ENCODE measurements at places on chromosomes 5 and 9.
A peak's percentile ranks its signal among the peaks of the same experiment; 100 is the strongest.

DNA sequence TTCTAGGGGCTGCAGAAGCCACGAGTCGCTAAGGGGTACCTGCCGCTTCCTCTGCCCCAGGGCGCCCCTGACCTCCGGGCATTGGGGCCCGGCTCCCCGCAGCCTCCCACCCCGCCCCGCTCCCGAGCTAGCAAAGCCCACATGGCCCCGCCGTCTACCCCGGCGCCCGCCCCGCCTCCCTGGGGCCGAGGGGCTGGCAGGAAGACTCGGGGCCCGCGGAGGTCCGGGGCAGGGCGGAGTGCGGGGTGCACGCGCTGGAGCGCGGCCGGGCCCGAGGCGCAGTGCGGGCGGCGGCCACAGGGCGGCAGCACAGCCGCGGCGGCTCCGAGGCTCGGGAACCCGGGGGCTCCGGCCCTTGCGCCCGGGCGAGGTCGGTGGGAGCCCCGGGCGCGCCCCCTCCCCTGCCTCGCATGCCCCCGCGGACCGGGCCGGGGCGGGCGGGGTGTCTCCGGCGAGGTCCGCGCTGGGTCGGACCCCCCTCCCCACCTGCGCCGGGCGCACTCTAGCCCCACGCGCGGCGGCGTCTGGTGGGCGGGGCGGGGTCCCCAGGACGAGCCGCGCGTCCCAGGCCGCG, 6.7 kb downstream of the NRARP start:
- peak; percentile 55 for DNase-seq

GRCh38 chr5:83029912-83030311, 47.3 kb downstream of the TMEM167A start:
- DNase-seq = peak; percentile 36

- DNase-seq = peak; percentile 60
Measured at GRCh38 chr5:180495292-180495691, 1.1 kb downstream of the CNOT6 start.

DNA sequence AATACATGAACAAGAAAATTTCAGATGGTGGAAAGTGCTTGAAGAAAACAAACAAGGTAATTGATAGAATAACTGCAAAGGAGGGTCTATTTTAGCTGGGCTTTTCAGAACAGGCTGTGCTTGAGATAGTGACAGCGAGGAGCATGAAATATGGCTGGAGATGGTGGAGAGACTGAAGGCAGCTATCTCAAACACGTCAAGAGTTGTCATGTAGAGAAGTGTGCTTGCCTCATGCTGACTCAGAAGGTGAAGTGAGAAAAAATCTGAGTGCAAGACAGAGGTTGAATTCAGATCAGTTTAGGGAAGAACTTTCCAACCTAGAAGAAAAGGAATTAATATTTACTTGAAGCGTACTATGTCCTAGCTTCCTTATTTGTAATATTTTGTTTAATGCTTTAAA, 115.5 kb upstream of the RANBP3L start:
- no peak for DNase-seq

DNA sequence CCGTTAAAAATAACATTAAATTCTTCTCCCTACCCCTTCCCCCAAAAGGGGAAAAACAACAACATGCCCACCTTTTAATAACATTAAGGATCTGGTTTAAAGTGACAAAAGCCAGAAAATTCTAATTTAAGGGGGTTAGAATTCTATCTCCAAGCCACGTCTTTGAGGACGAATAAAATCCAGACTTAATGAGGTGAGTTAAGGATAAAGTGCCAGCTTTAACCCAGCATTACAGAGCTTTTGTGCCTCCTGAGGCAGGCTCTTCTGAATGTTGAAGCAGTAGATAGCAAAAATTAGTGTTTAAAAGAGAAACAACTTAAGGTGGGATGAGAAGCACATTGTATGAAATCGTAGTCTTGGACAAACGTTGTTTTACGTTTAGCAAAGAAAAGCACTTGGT, 329.0 kb upstream of the MPDZ start:
- no peak for DNase-seq

DNA sequence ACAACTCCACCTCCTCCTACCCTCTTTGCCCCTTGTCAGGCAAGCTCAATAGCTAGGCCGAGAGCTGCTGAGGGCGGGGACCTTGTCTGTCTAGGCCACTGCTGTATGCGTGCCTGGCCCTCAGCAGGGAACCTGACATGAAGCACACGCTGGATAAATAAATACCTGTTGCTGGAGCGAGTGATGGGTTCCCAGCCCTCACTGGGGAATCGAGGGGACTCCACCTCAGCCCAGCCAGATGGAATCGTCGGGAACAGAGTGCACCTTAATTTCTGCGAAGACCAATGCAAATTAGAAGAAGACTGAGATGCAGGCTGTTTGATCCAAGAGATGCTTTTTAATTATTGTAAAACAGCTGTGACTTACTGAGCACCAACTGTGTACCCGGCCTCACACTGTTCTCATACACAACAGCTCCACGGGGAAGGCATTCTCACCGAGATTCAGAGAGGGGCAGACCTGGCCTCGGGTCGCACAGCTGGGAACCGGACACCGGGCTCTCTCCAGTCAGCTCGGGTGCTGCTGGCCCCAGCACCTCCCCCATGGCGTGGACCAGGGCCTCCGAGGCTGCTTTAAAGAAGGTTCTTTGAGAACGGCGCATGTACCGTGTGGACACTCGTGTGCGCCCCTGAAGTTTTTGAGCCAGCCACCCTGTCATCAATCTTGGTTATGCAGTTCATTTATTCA, 109.7 kb upstream of the IER5L start:
- no peak for DNase-seq

GRCh38 chr9:108783731-108784495, 71.9 kb downstream of the ACTL7B start:
- no peak for DNase-seq

- DNase-seq = no peak
Measured at GRCh38 chr5:39015743-39016586, 58.2 kb downstream of the RICTOR start.

DNA sequence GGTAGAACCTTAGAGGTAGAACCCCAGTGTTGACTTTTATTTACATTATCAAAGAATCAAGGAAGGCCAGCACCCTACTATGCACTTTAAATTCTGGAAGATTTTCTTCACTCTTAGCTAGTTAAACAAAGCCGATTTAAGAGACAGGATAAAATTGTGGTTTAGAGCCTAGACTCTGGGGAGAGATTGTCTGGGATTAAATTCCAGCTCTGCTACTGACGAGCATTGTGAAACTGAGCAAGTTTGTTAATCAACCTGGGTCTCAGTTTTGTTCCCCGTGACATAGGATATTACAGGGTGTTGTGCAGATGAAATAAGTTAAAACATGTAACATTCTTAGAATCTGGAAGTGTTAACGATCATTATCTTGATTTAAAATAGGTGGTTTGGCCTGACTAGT, 83.5 kb downstream of the FEM1C start:
- DNase-seq = no peak

DNA sequence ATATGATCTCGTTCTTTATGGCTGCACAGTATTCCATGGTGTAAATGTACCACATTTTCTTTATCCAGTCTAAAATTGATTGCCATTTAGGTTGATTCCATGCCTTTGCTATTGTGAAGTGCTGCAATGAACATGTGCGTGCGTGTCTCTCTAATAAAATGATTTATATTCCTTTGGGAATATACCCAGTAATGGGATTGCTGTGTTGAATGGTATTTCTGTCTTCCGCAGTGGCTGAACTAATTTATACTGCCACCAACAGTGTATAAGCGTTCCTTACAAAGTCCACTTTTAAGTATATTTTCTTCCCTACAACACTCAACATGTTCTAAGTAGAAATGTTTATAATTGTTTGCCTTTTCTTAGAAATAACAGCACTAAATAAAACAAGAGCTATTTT, 521.9 kb downstream of the DTWD2 start:
- no peak for DNase-seq

DNA sequence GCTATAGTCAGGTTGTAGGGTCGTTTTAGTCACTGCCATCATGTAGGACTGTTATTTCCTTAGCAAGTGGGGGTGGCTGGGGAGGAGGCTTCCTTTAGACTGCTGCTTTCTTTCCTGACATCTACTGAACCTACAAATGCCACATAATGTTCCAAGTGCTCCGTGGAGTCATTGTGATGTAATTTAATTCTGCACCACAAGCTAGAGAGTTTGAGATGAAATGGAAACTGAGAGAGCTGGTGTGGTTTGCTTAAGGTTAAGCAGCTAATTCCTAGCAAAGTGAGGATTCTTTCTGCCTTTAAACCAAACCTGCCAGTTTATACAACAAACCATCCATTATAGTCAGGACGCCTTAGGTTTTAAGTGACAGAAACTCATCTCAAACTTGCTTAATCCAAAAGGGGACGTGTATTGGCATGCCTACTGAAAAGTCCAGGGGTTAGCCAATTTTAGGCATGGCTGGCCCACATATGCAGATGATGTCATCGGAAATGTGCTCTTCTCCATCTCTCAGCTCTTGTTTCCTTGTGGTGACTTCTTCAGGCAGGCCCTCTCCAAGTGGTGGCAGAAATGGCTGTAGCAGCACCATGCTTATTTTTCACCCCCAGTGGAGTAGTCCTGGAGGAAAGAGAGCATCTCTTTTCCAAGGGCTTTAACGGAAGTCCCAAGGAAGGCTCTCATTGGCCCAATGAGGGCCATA, 30.5 kb downstream of the ZNF618 start:
- DNase-seq = no peak

GRCh38 chr9:138053321-138053868, 175.8 kb downstream of the CACNA1B start:
- DNase-seq = no peak

DNA sequence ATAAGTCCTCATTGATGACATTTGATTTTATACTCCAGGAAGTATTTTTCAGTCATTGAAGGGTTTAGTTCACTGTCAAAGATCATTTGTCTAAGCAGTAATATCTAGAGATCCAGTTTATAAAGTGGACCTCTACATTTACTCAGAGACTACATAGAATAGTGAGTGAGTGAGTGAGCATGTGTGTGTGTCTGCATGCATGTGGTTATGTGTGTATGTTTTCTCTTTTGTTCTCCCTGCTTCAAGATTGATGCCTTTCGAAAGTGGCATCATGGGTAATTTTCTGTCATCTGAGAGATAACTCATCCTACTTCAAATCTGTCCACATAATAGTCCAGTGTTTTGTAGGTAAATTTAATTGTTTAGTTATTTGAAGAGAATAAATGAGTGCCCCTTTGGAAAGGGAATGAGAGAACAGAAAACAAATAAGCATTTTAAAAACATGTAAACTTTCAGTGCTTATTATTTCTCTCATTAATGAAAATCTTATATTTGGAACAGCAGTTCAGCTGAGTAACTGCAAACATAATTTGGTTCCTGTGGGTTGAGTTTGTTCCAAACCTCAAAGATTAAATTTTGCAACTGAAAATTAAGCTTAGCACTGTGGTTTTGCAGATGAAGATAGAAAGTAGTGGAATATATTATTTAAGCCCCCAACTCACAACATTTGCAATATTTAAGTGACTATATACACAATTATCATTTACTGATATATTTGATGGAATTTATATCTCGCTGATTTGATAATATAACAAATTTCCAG, 1295.1 kb upstream of the C9orf72 start:
- no peak for DNase-seq

DNA sequence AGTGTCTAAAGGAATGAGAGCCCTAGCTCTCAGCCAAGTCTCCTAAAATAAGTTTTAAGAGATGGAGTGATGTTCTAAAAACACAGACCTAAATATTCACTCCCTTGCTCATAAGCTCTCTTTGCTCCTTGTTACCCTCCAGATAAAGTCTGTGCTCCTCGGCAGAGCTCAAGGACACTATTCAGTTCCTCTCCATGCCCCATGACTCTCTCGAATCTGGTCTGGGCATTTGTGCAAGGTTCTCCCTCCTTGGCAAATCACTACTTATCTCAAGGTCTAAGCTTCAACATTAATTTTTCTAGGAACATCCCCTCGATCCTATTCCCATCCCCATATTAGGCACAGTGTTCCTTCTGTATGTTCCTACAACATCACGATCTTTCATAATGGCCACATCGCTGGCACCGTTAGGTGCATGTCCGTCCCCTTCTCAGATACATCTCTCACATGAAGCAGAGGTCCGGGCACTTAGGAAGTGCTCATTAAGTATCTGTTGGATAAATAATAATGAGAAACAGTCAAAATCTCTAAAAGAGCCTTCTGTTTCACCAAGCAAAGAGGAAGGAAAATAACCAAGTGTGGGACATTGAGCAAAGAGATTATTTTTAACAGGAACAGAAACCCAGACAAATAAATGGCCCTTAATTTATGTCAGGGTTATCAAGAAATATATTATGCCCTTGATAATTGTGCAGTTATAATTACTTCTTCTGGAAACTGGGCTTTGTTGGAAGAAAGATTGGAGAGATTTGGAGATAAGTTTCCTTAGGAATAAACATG, 85.9 kb upstream of the HTR4 start:
- no peak for DNase-seq

- DNase-seq = no peak
Measured at GRCh38 chr9:136268735-136269134, 23.1 kb upstream of the QSOX2 start.

DNA sequence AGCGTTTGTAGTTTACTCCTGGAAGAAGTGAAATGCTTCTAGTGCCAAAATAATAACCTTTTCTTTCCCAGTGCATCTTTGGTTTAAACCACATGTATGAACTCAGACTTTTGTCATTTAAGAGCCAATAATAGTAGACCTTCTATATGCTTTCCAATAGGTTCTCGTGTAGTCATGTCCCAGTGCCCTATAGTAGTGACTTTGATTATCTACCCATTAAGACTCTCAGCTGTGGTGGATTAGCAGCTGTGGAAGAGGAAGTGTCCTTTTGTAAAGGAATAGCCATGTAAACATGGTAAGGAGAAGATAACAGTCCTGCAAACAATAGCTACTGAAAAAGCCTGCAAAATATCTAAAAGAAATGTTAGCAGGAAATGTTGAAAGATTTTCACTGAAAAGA, 765.3 kb downstream of the MTRR start:
- DNase-seq = no peak

- DNase-seq = peak; percentile 69
Measured at GRCh38 chr9:137305060-137305797, 3.2 kb upstream of the NRARP start.

- no peak for DNase-seq
Measured at GRCh38 chr9:116389541-116390302, 236.1 kb downstream of the PAPPA start.

DNA sequence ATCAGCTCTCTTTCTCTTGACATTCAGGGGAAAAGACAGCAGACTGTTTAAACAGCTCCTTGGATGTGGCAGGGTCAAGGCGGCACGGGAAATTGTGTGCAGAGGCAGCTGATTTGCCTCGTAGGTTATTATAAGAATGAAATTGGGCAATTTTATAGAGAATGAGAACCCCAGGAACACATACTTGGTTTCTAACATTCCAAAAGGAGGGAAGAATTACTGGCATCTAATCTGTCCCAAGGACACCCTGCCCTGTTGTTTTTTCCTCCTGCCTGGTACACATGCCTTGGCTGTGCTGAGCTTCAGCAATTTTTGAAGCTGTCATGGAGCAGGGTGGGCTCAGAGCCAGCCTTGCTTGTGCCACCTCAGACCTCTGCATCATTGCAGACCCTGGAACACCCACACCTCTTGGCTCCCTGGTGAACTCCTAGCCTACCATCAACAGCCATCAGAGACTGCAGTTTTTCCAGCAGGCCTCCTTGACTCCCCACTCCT, 143.6 kb downstream of the BOD1 start:
- no peak for DNase-seq

GRCh38 chr5:172932313-172933017, 26.8 kb upstream of the RPL26L1 start:
- DNase-seq = peak; percentile 84

- no peak for DNase-seq
Measured at GRCh38 chr5:159310511-159310910, 19.8 kb downstream of the IL12B start.

All from erythroblast (primary cell).